Activated T-helper 17 cell treated with anti-CD3 and anti-CD28 coated beads, Interleukin-2, amount 50 U/mL, for 72 hours (primary cell): ENCODE measurements at places on chromosomes 1 and 21. TPM values are rescaled to one million over a fixed set of nuclear protein-coding genes. Genes with fewer than 3 reads are reported as not detected.
A peak's percentile ranks its signal among the peaks of the same experiment; 100 is the strongest.

- H3K4me3 ChIP-seq: no peak overlapping the region
- peaks cover 27% of the 10 kb centered on the region for H3K27me3 ChIP-seq
- H3K27ac ChIP-seq: no peak overlapping the region
- no peaks in the 10 kb centered on the region for H3K4me1 ChIP-seq
- H3K36me3 ChIP-seq: no peaks in the 10 kb centered on the region
Measured at GRCh38 chr1:183432548-183432875, 14.3 kb upstream of the NMNAT2 start.

The SLC25A34 gene
- 1.6 TPM for total RNA-seq

DNA sequence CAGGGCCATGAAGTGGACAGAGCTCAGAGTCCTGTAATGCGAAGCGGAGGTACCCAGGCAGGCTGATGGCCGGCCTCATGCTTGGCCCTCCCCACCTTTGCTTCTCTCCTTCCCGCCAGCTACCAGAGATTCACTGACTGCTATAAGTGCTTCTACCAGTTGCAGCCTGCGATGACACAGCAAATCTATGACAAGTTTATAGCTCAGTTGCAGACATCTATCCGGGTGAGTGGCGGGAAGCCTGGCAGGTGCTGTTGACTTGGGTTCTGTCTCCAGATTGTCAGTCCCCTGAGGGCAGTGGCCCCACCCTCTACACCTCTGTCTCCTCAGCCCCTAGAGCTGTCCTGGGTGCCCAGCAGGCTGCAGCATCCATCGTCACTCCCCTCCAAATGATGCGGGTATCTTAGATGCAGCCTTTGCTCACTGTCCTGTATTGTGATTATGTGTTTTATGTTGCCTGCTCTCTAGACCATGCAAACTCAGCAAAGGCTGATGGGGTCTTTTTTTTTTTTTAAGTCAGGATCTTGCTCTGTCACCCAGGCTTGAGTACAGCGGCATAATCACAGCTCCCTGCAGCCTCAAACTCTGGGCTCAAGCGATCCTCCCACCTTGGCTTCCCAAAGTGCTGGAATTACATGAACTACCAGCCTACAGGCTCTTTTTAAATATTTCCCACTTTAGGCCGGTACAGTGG lies 9.6 kb upstream of the BGLAP start:
- no peak overlapping the region for H3K27ac ChIP-seq
- peaks cover 72% of the 10 kb centered on the region for H3K36me3 ChIP-seq
- H3K4me1 ChIP-seq: no peaks in the 10 kb centered on the region
- ATAC-seq: no peak

DNA sequence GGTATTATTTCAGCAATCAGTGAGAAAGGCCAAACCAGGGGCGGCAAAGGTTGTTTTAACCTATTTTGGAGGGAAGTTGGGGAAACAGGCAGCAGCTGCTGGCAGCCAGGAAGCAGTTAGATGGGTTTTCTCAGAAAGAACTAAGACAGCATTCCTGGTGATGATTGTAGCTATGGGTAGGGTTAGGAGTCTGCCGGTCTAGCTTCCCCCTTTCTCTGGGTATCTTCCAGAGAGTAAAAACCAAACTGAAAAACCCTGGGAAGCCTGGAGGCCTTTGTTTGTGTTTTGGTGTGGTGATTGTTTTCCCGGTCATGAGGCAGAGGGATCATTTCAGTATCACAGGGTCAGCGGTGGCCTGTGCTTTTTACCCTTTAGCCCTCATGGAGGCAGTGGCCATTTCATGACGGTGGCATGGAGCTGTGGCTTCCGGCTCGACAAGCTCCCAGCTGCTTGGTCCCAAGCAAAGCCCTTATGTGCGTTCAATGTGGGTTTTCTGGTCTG lies 19.5 kb upstream of the TNFRSF1B start:
- H3K4me3 ChIP-seq: peak overlapping the region; percentile 69
- peaks cover 16% of the 10 kb centered on the region for H3K36me3 ChIP-seq
- H3K27ac ChIP-seq: peak overlapping the region; percentile 86
- ATAC-seq: no peak

- peaks cover 14% of the 10 kb centered on the region for H3K4me1 ChIP-seq
- ATAC-seq: no peak
- H3K27me3 ChIP-seq: no peaks in the 10 kb centered on the region
- H3K4me3 ChIP-seq: no peak overlapping the region
Measured at GRCh38 chr1:184933944-184934343, 40.4 kb downstream of the NIBAN1 start.

The ACOT11 gene
- 3.2 TPM for total RNA-seq

- H3K36me3 ChIP-seq: peaks cover 75% of the 10 kb centered on the region
- H3K4me1 ChIP-seq: peaks cover 29% of the 10 kb centered on the region
- peak overlapping the region; percentile 78 for H3K4me3 ChIP-seq
Measured at GRCh38 chr1:46675549-46676314, 4.1 kb downstream of the TEX38 start.

The NCDN gene
- 37.1 TPM for total RNA-seq

GRCh38 chr1:115725600-115725999 lies 42.9 kb downstream of the CASQ2 start:
- H3K36me3 ChIP-seq: no peaks in the 10 kb centered on the region
- no peak for ATAC-seq
- peaks cover 4% of the 10 kb centered on the region for H3K27me3 ChIP-seq
- H3K4me3 ChIP-seq: no peak overlapping the region

GRCh38 chr1:12138196-12139168 lies 28.3 kb upstream of the TNFRSF1B start:
- H3K4me3 ChIP-seq: no peak overlapping the region
- H3K36me3 ChIP-seq: peaks cover 11% of the 10 kb centered on the region
- H3K27ac ChIP-seq: peak overlapping the region; percentile 76
- ATAC-seq: no peak
- H3K27me3 ChIP-seq: no peaks in the 10 kb centered on the region

The CDK11B gene
- 19.1 TPM for total RNA-seq

The WNT9A gene
- 0.24 TPM for total RNA-seq

DNA sequence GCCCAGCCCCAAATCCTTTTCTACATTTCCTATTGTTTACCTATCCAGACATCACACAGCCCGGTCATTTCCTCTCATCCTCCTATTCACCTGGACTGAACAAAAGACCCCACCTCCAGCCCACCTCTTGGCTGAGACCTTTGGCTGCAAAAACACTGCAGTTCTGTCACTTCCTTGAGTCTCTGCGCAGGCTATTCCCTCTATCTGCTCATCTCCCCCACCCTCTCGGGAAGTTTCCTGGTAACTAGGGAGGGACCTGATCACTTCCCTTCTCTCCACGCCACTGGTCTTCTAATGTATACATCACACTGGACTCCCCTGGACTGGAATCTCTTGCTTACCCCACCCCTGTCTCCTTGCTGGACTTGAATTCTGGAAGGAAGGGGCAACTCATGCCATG lies 5.3 kb downstream of the HTR1D start:
- H3K4me3 ChIP-seq: no peak overlapping the region
- H3K27me3 ChIP-seq: peaks cover 33% of the 10 kb centered on the region
- peaks cover 4% of the 10 kb centered on the region for H3K4me1 ChIP-seq
- no peak for ATAC-seq

The DPYD gene
- 11.1 TPM for total RNA-seq

DNA sequence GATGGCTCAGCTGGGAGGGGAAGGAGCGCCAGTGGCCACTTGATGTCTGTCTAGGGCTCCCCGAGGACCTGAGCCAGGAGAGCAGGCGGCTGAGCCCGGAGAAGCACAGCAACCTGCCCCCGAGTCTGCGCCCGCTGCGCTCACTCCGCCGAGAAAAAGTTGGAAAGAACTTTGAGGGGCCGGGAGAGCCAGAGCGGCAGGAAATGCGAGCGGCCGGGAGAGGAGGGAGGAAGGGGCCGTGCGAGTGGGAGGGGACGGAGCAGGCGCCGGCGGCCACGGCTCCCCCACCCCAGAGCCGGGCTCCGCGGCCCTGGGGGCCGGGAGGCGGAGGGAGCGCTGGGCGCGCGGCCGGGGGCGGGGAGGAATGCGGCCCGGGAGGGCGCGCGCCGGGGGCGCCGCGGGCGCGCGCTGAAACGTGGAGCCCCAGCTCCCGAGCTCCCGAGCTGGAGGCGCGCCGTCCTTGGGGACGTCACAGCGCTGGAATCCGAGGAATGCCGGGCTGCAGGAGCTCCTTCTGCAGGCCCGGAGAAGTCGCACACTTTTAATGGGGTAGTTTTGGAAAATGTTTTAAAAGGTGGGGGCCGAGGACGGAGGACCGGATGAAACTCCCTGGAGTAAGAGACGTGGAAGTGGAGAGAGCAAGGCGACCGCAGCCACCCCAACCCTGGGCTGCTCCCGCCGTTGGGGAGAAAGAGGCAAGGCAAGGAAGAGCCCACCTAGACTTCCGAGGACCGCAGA lies at the start of gene PTPN14:
Gene PTPN14, minus strand, starts transcription at position 167 of the 738 bp plus-strand sequence. CDS start 86,799 bp downstream, outside the sequence.
- peaks cover 60% of the 10 kb centered on the region for H3K27me3 ChIP-seq
- no peaks in the 10 kb centered on the region for H3K4me1 ChIP-seq
- ATAC-seq: no peak
- H3K36me3 ChIP-seq: no peaks in the 10 kb centered on the region
- H3K27ac ChIP-seq: no peak within 1 kb of the TSS

DNA sequence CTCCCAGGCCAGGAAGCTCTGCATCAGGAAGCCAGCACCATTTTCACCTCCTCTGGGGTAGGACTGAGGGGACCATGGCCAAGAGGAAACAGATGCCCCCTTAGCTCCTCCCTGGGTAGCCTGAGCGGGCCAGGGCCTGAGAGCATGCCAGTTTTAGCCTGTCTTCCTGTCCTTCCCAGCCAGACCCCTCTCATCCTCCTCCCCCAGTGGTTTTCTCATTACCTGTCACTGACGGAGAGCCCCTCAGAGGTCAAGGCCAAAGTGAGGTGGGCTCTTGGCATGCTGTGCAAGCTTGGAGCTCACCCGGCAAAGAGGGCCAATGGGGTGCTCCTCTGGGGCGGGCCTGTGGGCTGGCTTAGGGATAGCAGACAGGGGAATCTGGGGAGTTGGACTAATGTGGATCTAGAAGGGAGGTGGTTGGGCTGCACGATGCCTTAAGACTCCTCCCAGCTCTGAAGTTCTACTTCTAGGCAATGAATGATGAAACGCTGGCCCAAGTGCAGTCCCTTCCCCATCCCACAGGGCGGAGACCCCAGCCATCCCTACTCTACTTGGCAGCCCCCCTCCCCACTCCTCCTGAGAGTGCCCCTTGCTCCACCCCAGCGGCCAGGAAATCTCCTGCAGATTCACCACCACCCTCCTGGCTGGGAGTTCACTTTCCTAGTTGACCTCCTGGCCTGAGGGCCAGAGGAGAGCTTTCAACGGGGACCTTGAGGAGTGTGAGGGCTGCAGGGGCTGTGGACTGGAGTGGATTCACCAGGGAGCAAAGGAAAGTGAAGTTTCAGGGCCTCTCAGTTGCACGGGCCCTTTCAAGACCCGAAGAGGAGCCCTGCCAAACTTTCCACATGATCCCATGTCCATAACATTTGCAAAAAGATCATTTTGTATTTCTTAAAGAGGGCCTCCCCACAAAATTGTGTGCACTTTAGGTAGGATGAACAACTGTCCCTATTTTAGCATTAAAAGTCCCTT lies 9.4 kb upstream of the LMNA start:
- peaks cover 15% of the 10 kb centered on the region for H3K36me3 ChIP-seq
- peak overlapping the region; percentile 99 for H3K27ac ChIP-seq
- ATAC-seq: no peak
- peak overlapping the region; percentile 86 for H3K4me3 ChIP-seq
- H3K27me3 ChIP-seq: no peaks in the 10 kb centered on the region
- H3K4me1 ChIP-seq: peaks cover 44% of the 10 kb centered on the region

DNA sequence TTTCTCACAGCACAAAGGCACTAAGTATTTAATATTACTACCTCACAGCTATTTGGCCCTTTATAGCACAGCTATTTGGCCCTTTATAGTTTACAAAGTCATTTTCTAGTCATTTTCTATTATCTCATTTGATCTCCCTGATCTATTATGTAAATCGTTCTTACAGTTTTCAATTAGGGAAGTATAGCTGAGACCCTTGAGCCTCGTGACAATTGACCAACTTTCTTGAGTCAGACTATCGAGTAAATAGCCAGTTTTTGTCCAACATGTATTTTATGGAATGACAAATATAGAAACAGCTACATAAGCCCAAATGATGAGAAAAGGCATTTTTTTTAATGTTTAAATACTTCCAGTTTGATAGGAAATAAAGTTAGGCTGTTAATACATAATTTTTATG lies 7.0 kb upstream of the ANGPTL1 start:
- no peaks in the 10 kb centered on the region for H3K4me1 ChIP-seq
- no peak for ATAC-seq
- no peak overlapping the region for H3K27ac ChIP-seq
- H3K27me3 ChIP-seq: no peaks in the 10 kb centered on the region

The FAM163A gene
- not detected for total RNA-seq

The LCE2A gene
- not detected for total RNA-seq

DNA sequence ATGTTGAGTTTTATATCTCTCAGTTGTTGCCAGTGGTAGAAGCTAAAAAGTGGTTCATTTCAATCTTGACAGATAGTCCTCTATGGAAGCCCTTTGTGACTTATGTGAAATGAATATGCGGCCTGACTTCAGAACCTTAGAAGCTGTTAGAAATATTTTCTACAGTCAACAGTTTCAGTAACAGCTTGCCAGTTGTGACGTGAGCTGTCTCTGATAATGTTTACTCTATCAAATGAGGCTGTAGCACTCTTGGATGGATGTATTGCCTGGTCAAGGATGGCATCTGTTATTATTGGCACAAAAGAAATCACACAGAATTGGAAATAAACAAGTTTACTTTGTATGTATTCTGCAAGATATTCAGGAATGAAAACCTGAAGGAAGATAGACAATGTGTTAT lies 31.9 kb downstream of the SNX7 start:
- H3K27me3 ChIP-seq: no peaks in the 10 kb centered on the region
- no peak overlapping the region for H3K4me3 ChIP-seq
- H3K36me3 ChIP-seq: peaks cover 6% of the 10 kb centered on the region
- H3K27ac ChIP-seq: no peak overlapping the region

The GREM2 gene
- 3.4 TPM for total RNA-seq

The OSCP1 gene
- 1.5 TPM for total RNA-seq

GRCh38 chr1:57018119-57018518 lies 52.3 kb upstream of the C8B start:
- no peaks in the 10 kb centered on the region for H3K27me3 ChIP-seq
- no peak overlapping the region for H3K4me3 ChIP-seq
- no peaks in the 10 kb centered on the region for H3K4me1 ChIP-seq
- H3K27ac ChIP-seq: no peak overlapping the region
- no peaks in the 10 kb centered on the region for H3K36me3 ChIP-seq

The CASQ2 gene
- total RNA-seq: not detected

The DNALI1 gene
- not detected for total RNA-seq

The TNFRSF1B gene
- 379 TPM for total RNA-seq

GRCh38 chr1:224201383-224201782 lies 18.3 kb downstream of the DEGS1 start:
- H3K4me3 ChIP-seq: no peak overlapping the region
- no peak for ATAC-seq
- peaks cover 10% of the 10 kb centered on the region for H3K4me1 ChIP-seq
- no peaks in the 10 kb centered on the region for H3K27me3 ChIP-seq

GRCh38 chr1:66725885-66726665 lies 26.2 kb upstream of the DYNLT5 start:
- H3K4me1 ChIP-seq: peaks cover 6% of the 10 kb centered on the region
- peak; percentile 69 for ATAC-seq
- H3K27me3 ChIP-seq: peaks cover 15% of the 10 kb centered on the region
- H3K36me3 ChIP-seq: no peaks in the 10 kb centered on the region

The ADAMTS1 gene
- 0.05 TPM for total RNA-seq

- H3K4me3 ChIP-seq: no peak overlapping the region
- ATAC-seq: no peak
- no peaks in the 10 kb centered on the region for H3K27me3 ChIP-seq
Measured at GRCh38 chr21:45276596-45276995, 11.1 kb downstream of the POFUT2 start.

The CRYAA gene
- total RNA-seq: not detected

The S100A7 gene
- total RNA-seq: not detected
